ENCODE measurements at places on chromosomes 3 and 15. TPM values are rescaled to one million over a fixed set of nuclear protein-coding genes. Genes with fewer than 3 reads are reported as not detected.

DNA sequence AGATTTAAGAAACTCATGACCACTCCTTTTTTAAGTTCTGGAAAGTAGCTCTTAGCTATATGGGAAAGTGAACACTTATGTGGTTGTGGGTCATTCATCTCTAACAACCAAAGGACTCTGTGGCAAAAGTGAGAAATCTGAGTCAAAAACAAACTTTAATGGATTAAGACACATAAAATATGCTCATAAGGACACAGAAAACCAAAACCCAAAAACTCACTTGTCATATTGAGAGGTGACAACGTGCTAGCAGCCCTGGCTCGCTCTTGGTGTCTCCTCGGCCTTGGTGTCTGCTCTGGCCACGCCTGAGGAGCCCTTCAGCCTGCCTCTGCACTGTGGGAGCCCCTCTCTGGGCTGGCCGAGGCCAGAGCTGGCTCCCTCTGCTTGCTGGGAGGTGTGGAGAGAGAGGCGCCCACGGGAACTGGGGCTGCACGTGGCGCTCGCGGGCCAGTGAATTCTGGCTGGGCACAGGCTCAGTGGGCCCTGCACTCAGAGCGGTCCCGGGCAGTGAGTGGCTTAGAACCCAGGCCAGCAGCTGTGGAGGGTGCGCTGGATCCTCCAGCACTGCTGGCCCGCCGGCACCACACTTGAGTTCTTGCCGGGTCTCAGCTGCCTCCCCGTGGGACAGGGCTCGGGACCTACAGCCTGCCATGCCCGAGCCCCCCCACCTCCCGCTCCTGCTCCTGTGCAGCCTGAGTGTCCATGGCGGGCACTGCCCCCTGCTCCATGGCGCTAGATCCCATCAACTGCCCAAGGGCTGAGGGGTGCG, 30.3 kb upstream of the SKIL start:
- no peak for DNase-seq

DNA sequence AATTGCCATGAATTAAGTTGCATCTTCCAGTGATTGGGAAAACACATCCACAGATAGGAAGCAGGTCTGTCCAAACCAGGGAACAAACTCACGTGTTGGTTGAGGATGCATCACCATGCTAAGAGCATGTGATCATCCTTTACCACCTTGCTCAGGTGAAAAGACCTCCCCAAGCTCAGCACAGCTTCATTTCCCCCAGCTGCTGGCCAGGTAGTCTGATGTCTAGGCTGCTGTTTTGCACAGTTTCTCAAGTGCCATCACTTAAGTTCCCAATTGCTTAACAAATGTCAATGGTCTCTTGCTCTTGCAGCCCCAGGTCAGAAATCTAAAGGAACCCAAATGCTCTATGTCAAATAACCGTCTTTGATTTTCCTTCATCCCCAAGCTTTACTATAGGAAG, 34.2 kb downstream of the WNT5A start:
- DNase-seq, result no peak

GRCh38 chr15:35872577-35872976, 326.6 kb upstream of the DPH6 start:
- no peak for DNase-seq

- DNase-seq, result no peak
These were observed 4.8 kb downstream of the DENND4A start for GRCh38 chr15:65787260-65787659.

GRCh38 chr3:15044326-15044725, 20.8 kb downstream of the MRPS25 start:
- no peak for DNase-seq

- peak; percentile 16 for DNase-seq
These were observed 6.2 kb downstream of the THSD4 start for GRCh38 chr15:71121442-71121841.

DNA sequence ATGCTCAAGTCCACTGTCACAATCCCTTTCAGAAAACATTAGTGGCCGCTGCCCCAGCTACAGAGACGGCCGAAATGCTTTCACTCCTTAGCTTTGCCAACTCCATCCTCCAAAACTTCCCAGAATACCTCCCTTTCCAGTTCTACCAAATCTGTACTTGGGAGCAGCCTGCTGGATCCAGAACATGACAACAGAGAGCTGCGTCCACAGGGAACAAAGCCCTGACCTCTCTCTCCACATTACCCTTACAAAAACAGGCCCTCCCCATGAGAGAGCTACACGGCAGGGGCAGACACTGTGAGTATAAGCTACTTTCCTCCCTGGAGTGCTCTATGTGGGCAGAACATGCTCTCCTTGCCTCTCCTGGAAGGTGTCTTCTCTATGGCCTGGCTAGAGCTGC, 6.3 kb downstream of the RBM15B start:
- no peak for DNase-seq

DNA sequence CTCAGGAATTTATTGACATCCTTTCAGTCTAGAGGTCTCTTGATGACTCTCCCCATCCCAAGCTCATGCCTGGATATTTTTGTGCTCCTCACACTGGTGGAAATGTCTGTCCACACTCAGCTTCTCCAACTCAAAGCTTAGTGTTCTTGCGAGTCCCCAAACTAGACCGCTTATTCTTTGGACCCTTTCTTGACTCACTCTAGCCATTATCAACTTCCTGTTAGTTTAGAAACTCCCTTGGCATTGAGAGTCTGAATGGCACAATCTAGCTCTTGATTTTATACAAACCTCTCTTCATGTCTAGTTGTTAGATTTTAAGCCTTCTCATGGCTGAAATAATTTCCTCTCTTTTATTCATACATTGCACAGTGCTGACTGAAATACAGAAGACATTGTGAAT, 19.6 kb downstream of the TIGIT start:
- DNase-seq, result no peak

DNA sequence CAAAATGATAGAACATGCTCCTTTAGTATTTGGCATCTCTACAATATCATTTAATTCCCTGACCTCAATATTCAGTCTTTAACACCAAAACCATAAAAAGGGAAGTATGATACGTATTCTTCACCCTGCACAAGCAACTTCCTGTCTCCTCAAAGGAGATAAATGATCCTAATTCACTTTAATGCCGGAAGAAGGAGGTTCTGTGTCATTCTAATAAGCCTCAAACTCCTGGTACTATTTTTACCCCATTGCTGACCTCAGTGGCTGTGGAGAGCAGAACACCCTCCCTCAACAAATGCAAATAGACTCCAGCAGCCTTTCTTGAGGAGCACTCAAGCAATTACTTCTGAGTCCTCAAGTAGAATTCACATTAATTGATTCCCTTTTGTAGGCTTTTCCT, 173.3 kb downstream of the TMEM108 start:
- DNase-seq, result peak; percentile 62

DNA sequence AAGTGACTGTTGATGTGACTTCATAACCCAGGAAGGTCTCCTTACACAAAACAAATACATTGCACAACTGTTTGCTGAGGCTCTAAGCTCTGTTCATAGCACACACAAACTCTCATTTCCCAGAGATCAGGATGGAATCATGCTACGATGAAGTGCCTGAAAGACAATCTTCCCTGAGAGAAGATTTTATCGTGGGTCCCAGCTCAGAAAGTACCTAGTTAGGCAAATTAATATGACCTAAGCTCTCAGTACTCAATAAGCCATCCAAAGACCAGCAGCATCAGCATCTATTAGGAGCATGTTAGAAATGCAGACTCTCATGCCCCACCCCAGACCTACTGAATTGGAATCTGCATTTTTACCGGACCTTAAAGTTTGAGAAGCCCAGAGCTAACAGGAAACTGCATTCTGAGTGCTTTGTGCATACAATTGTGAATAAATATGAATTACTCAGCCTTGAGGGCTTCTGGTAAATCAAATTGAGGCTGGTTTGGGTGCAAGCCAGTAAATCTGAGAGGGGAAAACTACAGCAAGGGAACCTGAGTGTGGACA, 161.5 kb upstream of the C2CD4B start:
- no peak for DNase-seq

The FHIT gene
- 3.2 TPM for total RNA-seq

The LRRC15 gene
- not detected for total RNA-seq

The FBXW12 gene
- total RNA-seq, result 0.82 TPM

The CPA3 gene
- not detected for total RNA-seq

The MCTP2 gene
- 0.56 TPM for total RNA-seq

The SYNPR gene
- 0.59 TPM for total RNA-seq

The PP2D1 gene
- not detected for total RNA-seq

All from neural progenitor cell (in vitro differentiated cells).